Stimulated activated CD8-positive, alpha-beta memory T cell treated with anti-CD3 and anti-CD28 coated beads, Interleukin-7, amount 100 ng/mL, for 48 hours (primary cell): ENCODE measurements at places on chromosomes 11 and 22.

GRCh38 chr11:119585043-119585781 is 143.8 kb downstream of the NECTIN1 start:
- DNase-seq, result no peak

GRCh38 chr11:46290598-46291309 is 13.3 kb downstream of the CREB3L1 start:
- no peak for DNase-seq

DNA sequence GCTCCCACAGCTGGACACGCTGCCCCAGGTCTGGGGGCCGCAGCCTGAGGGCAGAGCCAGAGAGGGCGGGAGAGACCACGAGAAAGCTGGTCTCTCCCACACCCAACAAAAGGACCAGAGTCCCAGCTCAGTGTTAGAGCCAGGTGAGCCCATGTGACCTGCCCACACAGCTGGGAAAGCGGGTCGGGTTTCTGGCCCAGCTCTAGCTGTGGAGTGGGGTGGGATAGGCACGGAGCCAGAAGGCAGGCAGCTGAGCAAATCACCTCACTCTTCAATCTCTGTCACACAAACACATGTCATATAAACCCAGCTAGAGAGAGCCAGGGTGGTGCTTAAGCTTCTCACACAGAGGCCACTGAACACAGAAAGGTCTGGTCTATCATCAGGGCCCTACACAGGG is 7.8 kb upstream of the EIF3D start:
- no peak for DNase-seq

DNA sequence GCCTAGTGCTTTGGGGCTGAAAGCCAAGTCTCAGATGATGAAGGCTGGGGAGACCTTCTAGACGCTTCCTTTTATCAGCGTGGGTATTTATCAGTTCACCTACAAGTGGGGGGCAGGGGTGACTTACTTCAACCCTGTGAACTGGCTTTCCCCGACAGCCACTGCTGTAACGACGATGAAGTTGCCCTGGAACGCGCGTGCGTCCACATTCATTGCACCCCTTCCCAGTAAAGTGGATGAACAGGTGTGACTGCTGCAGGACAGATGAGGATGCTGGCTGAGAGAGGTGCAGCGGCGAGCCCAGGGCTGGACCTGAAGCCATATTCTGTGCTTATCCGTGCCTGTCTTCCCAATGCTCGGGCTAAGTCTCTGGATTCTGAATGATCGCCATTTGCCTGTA is 1122.3 kb downstream of the TBC1D22A start:
- DNase-seq, result no peak

DNA sequence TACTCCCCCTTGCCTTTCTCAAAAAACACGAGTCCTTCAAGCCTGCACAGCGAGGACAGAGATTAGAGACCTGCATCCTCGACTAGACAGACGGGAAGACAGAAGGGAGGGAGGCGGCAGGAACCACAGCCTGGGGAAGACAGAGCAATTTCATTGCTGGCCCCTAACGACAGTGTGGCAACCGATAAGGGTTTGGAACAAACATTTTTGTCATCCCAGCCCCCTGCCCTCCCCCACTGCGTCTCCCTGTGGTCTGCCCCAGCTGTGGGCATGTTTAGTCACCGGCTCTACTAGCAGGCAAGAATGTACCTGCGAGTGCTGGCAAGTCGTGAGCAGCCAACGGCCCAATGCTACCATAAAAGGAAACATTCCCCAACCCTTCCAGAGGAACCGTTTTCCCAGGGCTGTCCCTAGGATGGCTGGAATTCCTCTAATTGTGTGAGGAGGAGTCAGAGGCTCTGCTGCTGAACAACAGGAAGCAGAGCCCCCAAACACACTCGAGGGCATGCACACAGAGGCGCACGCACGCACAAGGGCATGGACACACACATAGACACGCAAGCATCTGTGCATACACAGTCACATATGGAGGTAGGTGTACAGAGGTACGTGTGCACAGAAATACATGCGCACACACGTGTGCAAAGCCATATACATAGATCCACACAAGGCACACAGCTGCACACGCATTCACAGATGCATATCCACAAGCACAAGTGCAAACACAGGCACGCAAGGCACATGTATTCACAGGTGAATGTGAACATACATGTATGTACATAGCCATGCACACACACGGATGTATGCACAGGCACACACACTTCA is 58.3 kb downstream of the MYH9 start:
- DNase-seq, result peak; percentile 92

- DNase-seq, result no peak
Observed at GRCh38 chr11:119539583-119539982, 116.6 kb upstream of the THY1 start.

DNA sequence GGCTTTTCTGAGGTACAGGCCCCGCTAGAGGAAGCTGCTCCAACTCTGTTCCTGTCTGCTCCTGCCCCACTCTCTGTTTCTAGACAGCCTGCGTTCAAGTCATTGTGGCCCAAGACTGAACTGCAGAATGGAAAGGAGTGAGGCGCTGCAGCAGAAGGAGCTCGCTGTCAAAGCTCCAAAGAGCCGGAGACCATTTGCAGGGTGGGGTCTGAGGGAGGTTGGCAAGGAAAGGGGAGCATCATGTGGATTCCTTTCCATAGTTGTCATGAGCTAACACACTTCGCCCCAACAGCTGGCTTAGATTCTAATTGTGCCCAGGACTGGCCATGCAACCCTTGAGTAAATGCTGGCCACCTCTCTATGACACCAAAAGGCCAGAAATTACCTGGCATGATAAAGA is 18.8 kb downstream of the APOL4 start:
- no peak for DNase-seq

DNA sequence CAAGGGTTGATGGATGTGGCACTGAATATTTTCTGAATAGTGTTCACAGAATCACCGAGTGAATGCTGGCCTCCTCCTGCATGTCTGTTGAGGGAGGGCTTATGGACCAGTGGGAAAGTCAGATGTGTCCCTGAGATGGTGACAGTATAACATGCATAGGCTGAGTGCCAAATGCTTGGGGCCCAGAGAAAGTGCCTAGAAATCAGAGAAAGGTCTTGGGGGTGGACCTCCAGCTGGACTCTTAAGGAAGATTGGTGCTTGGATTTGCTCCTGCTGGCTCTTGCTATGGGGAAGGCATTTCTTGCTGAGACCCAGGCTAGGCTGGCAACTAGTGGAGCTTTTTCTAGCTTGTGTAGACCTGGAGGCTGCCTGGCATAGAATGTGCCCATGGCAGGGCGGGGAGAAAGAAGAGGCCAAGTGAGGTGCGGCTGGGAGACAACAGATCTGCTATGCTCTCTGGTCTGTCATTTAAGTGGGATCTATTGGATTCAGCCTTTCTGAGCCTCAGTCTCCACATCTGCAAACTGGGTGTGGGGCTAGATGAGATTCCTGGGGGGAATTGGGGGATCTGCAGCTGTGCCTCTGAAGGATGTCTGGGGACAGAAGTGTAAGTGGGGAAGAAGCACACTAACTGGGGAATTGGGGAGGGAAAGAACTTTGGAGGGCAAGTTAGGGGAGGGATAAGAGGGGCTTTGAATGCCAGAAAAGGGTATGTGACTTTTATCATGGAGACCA is 27.4 kb downstream of the ZNRF3 start:
- no peak for DNase-seq

- DNase-seq, result no peak
Observed at GRCh38 chr11:130167146-130167545, 7.6 kb downstream of the ST14 start.

- DNase-seq, result peak; percentile 10
Observed at GRCh38 chr11:95790933-95791708, 823 bp downstream of the CEP57 start.

- no peak for DNase-seq
Observed at GRCh38 chr11:66727282-66728037, 1.6 kb downstream of the SPTBN2 start.

- DNase-seq, result no peak
Observed at GRCh38 chr11:2581151-2581930, 118.5 kb downstream of the KCNQ1OT1 start.

GRCh38 chr11:56292154-56292553 is at the start of gene OR8H1:
Gene OR8H1 (minus strand): TSS chr11:56292254. CDS start chr11:56291062, 1,192 bp downstream.
- DNase-seq, result no peak

DNA sequence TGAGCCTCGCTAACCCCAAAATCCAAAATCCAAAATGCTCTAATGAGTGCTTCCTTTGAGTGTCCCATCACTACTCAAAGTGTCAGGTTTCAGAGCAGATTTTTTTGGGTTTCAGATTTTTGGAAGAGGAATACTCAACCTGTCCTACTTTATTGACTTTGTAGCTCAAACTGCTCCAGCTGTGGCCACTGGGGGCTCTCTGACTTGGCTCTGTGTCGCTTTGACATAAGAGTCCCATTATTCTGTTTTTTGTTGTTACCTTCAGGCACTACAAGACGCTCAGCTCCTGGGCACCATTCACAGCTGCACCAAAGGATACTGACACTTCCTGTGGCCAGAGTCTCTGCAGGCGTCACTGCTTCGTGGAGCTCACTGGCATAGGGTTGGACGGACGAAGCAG is 41.1 kb downstream of the PHF21B start:
- no peak for DNase-seq

DNA sequence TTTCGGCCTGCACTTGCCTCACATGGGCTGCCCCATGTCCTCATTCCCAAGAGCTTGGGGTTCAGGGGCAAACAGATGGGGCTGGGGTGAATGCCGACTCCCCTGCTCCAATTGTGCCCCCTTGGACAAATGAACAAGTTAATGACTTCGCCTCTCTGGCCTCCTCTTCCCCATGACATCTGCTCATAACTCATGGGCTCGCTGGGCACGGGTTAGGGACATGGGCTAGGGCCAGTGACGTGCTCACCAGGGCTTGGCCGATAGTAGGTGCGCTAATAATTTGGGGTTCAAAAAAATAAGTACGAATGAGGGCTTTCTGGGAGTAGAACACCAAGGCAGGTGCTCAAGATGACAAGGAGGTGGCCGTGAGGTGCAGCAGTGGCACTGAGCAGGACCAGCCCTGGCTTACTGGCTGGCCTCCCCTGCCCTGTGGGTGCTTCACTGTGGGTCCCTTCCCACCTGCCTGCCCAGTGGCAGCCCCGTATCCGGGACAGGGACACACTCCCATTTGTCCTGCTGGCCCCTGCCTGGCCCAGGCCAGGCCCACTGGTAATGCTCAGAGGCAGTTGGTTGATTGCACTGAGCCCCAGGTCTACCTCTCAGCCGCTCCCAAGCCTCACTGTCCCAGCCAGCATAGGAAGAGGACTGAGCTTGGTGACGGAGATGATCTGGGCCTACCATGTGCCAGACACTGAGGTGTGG is 12.3 kb downstream of the CBX6 start:
- no peak for DNase-seq

GRCh38 chr11:76263657-76264056 is 57.4 kb upstream of the WNT11 start:
- no peak for DNase-seq
